ENCODE measurements at places on chromosomes 5 and 9.

DNA sequence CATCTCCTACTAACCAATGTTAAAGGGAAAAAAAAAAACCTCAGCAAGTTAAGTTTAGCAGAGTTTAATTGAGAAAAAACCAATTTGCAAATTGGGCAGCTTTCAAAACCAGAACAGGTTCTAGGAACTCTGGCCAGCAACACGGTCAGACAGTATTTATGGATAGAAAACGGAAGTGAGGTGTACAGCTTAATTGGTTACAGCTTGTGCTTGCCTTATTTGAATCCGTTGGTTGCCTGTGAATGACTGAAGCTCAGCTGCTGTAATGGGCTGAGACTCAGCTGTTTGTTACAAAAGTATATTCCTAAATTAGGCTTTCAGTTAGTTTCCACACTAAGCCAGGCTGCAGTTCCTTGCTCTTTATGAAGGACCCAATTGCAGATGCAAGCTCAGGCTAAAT lies 217.0 kb downstream of the SREK1 start:
- no peak for DNase-seq

DNA sequence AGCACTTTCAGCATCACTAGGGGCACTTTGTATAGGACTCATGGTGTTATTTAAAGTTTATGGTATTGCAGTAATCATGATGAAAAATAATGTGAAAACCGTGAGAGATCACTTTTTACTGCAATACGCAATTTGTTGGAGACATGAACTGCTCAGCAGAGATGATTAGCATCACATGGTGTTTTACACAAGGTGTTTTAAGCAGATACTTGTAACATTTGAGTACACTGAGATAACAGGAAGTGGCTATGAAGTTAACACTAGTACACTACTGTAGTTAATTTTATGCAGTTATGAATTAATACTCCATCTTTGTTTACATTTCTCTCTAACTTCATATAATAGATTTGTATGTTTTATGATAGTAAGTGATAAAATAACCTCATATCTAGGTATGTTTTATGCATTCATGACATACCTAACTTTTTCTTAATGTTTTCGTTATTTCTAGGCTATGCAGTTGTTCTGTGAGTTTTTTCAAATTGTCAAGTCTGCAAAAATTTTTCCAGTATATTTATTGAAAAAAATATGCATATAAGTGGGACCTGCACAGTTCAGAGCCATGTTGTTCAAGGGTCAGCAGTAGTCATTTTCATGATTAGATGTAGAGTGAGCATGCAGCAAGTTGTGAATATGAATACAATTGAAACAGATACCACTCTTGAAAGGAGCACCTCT lies 13.0 kb downstream of the SUB1 start:
- DNase-seq = no peak

DNA sequence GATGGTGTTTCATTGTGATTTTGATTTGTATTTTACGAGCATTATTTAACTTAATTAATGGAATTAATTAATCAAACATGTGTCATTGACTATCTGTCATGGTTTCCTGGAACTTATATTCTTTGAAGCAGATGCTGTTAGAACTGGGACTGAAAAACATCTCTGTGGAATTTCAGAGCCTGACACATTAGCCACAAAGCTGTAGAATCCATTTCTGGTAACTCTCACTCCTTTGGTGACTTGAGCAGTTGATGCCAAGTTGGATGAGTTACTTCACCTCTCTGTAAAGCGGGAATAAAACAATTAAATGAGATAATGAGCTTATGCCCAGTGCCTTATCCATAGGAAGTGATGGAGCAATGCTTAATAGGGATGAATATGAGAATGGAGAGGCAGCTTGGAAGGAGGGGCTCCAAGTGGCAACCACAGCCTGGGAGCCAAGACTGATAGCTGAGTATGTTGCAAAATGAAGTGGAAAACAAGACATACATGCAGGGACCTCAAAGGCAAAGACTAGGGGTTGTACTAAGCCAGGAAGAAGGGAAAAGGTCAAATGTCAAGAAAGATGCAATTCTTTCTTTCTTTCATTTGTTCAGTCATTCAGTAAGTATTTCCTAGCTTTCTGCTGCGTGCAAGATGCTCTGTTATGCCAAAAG lies 23.1 kb upstream of the ADRA1B start:
- DNase-seq = no peak

GRCh38 chr9:31114346-31114745 lies 1270.1 kb upstream of the ACO1 start:
- DNase-seq = no peak

GRCh38 chr5:98471458-98471857 lies 302.0 kb upstream of the RGMB start:
- no peak for DNase-seq

DNA sequence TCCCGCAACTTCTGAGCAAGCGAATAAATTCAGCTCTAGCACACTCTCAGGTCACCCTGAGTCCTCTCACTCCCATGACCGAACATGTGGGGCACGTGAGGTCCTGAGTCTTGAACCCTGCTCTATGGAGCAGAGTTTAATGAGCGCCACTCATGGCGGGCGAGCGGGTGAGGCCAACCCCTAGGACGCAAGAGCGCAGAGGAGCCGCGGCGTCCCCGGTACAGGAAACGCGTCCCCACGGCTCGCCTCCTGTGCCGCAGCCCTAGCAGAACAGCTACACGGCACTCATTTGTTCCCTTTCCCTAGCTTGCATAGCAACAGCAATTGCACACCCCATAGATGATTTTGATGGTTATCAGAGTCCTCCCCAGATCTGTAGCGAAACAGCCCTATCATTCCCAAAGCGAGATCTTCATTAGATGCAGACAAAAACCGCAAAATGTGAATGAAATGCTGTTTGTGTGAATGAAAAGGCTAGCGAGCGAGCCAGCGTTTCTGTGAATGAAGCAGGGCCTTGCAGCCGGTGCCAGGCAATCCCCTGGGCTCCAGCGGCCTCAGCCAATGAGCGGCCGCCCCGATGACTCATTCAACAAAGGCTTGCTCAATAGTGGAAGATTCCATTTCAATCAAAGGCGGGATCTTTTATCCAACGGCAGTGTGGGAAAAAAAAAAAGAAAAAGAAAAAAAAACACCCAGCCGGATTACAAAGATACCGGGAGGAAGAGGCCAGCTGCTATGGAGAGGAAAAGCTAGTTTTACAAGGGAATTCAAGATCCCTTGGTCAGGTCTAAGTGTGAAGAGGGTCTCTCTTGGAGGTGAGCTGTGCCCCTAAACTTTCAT lies 1.5 kb upstream of the SHC3 start:
- DNase-seq = peak; percentile 46

- no peak for DNase-seq
Observed at GRCh38 chr5:71809446-71809845, 90.4 kb downstream of the CARTPT start.

GRCh38 chr5:73692166-73692640 lies 66.2 kb downstream of the ARHGEF28 start:
- DNase-seq = no peak

- no peak for DNase-seq
Observed at GRCh38 chr5:177070536-177071191, 16.1 kb upstream of the FGFR4 start.

GRCh38 chr5:50807661-50808060 lies 141.2 kb downstream of the PARP8 start:
- no peak for DNase-seq

DNA sequence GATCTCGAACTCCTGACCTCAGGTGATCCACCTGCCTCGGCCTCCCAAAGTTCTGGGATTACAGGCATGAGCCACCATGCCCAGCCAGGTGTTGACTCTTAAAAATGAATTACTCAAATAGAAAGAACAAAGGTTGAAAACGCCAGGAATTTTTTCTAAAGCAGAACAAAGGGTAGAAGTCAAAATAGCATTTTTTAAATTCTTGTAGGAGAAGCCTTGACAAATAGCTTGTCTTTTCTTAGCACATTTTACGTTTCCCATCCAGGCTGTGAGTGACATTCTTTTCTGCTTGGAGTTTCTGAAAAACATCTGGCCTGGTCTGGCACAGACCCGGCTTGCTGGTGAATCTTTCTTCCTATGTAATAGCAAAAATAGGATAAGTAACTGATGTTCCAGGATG lies 169.4 kb upstream of the ZNF462 start:
- DNase-seq = no peak

- DNase-seq = no peak
Observed at GRCh38 chr5:313265-313664, 8.2 kb upstream of the AHRR start.

- no peak for DNase-seq
Observed at GRCh38 chr9:1087120-1087881, 37.1 kb downstream of the DMRT2 start.

- DNase-seq = no peak
Observed at GRCh38 chr9:86695910-86696424, 251.3 kb downstream of the GAS1 start.

GRCh38 chr9:86563350-86563749 lies 209.1 kb upstream of the TUT7 start:
- no peak for DNase-seq

- DNase-seq = no peak
Observed at GRCh38 chr5:114243972-114244317, 117.9 kb upstream of the KCNN2 start.

- DNase-seq = no peak
Observed at GRCh38 chr5:95035891-95036685, 248.8 kb downstream of the MCTP1 start.

DNA sequence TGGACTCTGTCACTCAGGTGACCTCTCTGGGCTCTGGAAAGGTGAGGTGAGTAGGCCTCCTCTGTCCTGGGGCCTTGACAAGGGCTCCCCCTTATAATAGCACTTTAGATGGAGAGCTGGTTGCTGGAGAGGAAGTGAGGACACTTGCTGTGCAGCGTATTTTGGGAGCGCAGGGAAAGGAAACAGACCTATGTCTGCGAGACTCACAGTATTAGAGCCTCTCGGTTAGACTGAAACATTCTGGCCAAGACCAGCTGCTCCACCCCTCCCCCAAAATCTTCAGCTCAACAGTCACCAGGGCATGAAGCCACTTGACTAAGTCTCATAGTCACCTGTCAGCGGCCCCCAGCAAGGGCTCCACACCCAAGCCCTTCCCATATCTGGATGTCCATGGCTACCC lies 213.6 kb downstream of the AGTPBP1 start:
- no peak for DNase-seq

- DNase-seq = no peak
Observed at GRCh38 chr9:78486661-78487060, 189.7 kb downstream of the PSAT1 start.

- DNase-seq = peak; percentile 24
Observed at GRCh38 chr9:97905228-97905627, 17.1 kb downstream of the TRMO start.

DNA sequence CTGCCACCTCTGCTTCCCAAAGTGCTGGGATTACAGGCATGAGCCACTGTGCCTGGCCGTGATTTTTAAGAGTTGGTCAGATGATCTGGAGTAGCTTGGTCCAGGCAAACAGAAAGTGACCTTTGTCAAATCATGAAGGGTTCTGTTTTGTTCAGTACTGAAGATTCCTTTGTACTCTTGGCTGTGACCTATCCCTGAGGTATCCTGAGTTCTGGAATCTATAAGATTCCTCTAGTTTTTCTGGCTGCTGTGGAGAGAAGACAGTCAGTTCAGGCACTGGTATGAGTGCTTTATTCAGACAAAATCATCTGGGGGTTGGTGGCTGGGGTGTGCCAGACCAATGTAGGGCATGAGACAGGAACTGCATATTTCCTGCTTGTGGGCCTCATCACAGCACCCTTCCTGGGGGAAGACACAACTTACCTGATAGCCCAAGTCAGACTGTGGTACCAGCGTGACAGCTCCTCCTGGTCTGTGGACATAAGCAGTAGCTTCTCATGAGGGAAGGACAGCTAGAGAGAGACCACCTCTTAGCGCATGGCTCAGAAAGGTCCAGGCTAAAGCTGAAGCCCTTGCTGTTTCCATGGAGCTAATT lies 3.1 kb downstream of the ARHGEF39 start:
- DNase-seq = no peak

GRCh38 chr5:149002053-149002452 lies 60.8 kb downstream of the SH3TC2 start:
- no peak for DNase-seq

DNA sequence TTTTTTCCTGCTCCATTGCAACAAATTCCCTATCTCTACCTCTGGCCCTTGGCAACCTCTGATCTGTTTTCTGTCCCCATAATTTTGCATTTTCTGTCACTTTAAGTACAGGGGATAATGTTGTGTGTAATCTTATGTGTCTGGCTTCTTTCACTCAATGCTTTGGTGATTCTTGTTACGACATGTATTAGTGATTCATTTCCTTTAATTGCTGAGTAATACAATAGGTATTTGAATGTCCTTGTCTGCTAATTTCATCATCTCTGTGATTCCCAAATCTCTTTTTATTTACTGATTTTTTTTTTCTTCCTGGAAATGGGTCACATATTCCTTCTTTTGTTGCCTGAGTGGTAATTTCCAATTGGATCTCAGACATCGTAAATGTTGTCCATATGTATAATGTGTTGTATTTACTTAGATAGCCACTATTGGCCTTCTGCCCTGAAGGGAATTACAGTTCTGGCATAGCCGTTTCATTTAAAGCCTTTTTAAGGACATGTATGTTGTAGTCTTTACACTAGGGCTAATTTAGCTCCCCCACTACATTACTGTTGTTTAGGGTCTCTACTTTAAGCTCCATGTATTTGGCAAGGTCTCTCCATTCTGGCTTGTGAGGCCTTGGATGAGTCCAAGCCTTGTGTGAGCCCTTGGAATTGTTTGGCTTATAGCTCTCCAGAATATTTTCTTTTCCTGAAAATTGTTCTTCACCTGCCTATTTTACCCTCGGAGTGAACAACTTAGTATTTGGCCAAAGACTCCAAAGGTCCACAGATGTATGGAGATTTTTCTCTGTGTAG lies 683.8 kb downstream of the LRRC70 start:
- DNase-seq = no peak

- no peak for DNase-seq
Observed at GRCh38 chr5:3347741-3348140, 247.9 kb upstream of the IRX1 start.

DNA sequence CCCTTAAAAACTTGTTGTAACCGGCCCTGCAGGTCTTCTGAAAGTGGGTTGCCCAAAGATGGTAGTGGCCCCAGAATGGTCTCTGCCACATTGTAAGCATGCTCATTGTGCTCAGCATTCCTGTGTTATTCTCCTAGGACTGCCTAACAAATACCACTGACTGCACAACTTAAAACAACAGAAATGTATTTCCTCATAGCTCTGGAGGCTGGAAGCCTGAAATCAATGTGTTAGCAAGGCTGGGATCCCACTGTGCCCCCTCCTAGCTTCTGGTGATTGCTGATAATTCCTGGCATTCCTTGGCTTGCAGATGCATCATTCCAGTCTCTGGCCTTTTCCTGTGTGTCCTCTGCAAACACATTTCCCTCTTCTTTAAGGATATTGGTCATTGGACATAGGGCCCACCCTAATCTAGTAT lies 3.4 kb upstream of the GCNT4 start:
- DNase-seq = no peak

GRCh38 chr5:42949348-42950115 lies 90.6 kb downstream of the ANXA2R start:
- peak; percentile 39 for DNase-seq

GRCh38 chr5:65355301-65355700 lies 126.4 kb downstream of the ADAMTS6 start:
- no peak for DNase-seq

DNA sequence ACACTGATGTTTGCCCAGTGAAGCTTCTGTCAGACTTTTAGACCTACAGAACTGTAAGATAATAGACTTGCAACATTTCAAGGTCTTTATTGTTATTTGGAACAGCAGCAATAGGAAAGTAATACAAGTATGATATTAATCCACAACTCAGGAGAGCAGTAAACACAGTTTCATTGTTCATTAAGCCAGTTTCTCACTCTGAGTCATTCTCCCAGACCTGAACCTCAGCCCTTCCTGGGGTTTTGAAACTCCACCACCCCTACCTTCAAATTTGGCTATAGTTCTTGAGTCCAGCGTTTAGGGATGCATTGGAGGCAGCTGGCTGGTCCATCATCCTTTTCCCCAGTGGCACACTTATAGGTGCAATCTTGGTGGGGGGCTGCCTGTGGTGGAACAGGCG lies 203.2 kb downstream of the RAB3C start:
- no peak for DNase-seq
